ENCODE measurements at places on chromosomes 1 and 21.
A peak's percentile ranks its signal among the peaks of the same experiment; 100 is the strongest.

DNA sequence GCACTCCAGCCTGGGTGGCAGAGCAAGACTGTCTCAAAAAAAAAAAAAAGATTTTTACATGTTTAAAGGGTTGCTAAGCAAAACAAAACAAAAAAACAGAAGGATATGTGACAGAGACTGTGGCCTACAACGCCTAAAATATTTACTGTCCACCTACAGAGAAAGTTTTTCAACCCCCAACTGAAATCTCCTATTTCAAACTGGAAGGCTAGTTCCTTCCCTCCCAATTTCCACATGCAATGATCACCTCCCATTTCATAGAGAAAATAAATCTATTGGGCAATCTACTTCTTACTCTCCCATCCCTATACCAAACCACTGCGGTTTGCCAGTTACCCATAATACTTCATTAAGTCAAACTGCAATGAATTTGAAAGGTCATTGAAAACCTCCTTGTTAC lies 74.2 kb downstream of the ST3GAL3 start:
- no peak for ATAC-seq

- ATAC-seq: no peak
Observed at GRCh38 chr1:159835862-159836525, 9.3 kb downstream of the SLAMF8 start.

- ATAC-seq: no peak
Observed at GRCh38 chr1:227356620-227357146, 38.4 kb upstream of the CDC42BPA start.

- ATAC-seq: no peak
Observed at GRCh38 chr1:39255222-39255621, 50.7 kb downstream of the MACF1 start.

GRCh38 chr1:79197421-79197820 lies 190.9 kb upstream of the ADGRL4 start:
- no peak for ATAC-seq

DNA sequence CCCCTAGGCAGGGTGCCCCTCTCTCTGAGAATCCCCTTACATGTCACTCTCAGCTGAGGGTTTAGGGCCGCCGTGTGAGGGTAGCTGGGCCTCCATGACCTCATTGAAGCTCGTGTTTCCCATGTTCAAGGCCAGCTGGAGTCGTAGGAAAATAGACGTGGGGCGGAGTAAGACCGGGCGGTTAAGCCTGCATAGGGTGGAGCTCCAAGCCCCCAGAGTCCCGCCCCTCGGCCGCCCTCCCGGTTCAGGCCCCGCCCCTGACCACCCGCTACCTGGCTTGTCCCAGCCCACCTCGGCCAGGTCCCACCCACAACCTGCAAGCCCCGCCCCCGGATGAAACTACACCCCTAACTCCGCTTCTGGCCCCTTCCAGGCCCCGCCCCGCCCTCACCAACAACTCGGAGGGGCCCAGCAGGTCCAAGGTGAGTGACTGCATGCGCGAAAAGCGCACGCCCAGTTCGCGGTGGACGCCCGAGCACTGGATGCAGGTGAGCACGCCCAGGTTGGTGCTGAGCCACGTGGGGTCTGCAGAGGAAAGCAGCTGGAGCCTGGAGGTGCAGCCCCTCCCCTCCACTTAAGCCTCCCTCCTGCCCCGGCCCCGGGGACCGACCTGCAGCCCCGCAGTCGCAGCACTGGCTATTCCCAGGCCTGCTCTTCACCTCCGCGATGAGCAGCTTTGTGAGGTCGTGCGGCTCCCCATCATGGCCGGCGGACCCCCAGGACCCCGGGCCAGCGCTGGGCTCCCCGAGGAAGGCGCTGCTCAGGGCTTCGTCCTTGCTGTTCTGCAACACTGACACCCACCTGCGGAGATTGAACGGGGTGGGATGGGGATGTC lies 12.2 kb upstream of the TCEA3 start:
- ATAC-seq: no peak

GRCh38 chr1:208264469-208265121 lies 20.4 kb upstream of the PLXNA2 start:
- no peak for ATAC-seq

GRCh38 chr1:23149114-23149513 lies 19.5 kb downstream of the LUZP1 start:
- ATAC-seq: no peak

- no peak for ATAC-seq
Observed at GRCh38 chr1:44672254-44672955, 1.9 kb downstream of the TMEM53 start.

GRCh38 chr1:22285549-22286396 lies 142.9 kb upstream of the WNT4 start:
- no peak for ATAC-seq

- ATAC-seq: no peak
Observed at GRCh38 chr1:63920154-63921117, 146.6 kb downstream of the ROR1 start.

DNA sequence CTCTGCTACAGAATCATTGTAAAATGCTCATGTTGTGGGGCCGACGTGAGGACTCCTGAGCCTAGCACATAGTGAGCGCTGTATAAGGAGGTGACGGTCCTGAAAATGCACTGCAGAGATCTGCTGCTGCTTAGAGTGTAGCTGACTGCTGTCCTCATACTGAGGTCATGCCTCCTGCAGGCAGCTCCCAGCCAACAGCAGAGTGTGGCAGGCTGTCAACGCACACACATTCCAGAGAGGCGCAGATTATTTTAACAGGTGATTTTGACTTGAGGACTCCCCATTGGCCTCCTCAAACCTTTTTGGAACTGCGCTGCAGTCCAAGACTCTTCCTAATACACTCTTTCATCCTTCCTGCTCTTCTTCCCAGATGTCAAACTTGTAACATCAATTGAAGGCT lies 119.8 kb upstream of the KCNJ6 start:
- ATAC-seq: no peak

DNA sequence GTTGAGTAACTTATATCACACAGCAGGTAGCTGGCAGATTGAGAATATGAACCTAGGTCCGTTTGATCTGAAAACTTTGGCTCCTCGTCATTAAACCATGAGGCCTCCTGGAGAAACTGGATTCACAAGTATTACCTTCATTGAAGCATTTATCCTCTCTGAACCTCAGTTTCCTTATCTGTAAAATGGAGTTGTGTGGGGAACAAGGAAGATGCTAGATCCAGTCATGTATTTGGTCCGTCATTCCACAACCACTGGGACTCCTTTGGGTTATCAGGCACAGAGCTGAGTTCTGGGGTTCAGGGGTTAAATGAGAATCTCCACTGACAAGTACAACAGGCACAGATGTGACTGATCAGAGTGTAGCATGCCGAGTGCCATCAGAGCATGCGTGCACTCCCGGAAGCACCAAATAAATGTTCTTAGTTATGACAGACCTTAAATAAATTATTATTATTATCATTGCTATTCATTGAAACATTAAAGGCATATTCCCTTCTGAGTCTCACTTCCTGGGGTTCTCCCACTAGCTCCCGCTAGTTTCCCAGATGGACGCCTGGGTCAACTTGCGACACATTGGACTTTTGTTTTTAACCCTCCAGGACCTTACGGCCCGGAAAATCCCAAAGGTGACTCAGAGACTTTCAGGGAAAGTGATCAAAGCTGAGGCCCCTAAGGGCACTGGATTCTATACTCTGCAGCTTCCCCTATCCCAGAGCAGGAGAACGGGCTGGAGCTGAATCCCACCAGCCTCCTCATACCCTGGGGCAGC lies 130.6 kb downstream of the PLPP3 start:
- no peak for ATAC-seq

- no peak for ATAC-seq
Observed at GRCh38 chr1:247681288-247681897, 1.9 kb upstream of the OR13G1 start.

DNA sequence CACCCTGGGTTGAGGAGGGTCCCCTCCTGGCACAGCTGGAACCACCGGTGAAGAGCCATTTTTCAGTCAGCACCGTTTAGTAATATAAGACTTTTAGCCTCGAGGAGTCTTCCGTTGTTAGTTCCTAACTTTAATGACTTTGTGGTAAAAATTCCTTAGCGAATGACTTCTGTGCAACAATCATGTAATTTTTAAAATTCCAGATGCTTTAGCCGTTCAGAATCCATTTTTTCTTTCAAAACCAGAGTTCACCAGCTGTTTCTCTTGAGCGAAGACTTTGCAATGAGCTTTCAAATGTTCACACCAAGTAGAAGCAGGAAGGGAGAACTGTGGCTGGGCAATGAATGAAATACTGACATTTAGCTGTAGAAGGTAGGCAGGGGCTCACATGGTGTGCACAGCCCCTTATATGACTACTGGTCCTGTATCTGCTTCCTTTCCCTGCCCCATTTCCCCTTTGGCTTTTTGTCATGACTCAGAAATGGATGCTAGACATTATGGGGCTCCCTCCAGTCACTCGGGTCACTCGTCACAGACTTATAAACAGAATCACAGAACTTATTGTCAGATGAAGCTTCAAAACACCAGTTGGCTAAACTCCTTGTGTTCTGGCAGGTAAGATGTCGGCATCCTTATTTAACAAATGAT lies 4.1 kb downstream of the DISC1 start:
- no peak for ATAC-seq

- peak; percentile 73 for ATAC-seq
Observed at GRCh38 chr1:21324368-21325141, 34.3 kb upstream of the ECE1 start.

GRCh38 chr1:189180057-189180456 lies 1297.6 kb downstream of the BRINP3 start:
- ATAC-seq: no peak

DNA sequence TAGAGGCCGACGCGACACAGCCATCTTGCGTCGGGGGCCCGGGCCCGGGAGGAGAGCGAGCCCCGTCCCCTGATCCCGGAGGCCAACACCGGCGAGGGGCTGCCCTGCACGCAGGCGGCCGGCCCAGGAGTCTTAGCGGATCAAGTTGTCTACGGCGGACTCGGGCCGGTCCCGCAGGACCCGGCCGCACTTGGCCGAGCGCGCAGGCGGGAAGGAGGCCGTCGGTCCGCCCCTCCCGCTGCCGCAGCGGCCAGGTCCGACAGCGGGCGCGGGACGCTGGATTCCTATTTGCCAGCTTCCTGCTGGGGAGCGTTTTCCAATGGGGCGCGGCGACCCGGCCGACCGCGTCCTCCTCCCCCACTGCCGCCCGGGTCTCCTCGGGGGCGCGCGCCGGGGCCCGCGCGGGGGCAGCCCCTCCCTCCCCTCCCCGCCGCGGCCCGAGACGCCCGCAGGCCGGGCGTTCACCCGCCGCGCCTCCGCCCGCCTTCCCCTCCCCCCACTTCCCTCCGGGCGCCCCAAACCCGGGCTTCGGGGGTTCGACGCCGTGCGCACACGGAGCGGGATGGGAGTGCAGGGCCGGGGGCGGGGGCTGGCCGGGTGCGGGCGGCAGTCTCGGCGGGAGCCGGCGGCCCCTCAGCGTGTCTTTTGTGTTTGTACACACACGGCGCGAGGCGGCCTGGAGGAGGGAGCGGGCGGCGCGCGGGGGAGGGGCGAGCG lies 517 bp upstream of the H3-3A start:
- peak; percentile 25 for ATAC-seq

GRCh38 chr1:182786223-182786994 lies 3.2 kb upstream of the NPL start:
- ATAC-seq: no peak

DNA sequence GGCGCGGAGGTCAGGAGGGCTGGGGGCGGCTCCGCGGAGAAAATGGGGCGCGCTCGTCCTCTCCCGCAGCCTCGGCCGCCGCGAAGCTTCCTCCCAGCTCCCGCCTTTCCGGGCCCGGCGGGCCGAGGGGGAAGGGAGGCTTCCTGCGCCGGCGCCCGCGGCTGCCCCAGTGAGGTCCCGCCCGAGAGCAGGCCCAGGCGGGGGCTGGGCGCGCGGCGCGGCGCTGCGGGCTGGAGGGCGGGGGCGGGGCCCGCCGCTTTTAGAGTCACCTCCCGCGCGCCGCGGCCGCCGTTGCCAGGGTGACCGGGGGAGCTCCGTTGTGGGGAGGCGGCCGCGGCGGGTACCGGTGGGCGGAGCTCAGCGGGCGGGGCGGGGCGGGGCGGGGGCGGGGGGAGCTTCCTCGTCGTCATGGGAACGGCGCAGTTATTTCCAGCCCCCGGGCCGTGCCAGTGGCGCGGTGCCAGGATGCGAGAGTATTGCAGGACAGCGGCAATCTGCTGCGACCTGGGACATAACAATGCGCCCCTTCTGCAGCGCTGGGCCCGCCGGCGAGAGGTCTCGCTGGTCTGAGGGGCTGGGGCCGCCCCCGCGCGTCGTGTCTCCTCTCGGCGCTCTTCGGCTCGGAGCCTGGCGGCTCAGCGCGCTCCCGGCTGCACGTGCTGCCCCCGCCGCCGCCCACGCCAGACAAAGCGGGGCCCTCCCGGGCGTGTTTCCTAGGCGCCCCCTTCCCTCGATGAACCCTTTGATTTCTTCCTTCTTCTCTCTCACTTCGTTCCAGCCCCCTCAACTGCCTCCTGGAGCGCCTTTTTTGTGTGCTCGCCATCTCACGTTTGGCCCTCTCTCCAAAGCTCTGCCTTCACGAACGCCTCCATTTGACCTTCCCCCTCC lies 16.9 kb downstream of the IER5 start:
- ATAC-seq: peak; percentile 90

- no peak for ATAC-seq
Observed at GRCh38 chr1:45802343-45803298, 791 bp upstream of the MAST2 start.

GRCh38 chr1:234725177-234726132 lies 115.5 kb upstream of the IRF2BP2 start:
- peak; percentile 26 for ATAC-seq

- ATAC-seq: peak; percentile 86
Observed at GRCh38 chr1:234488054-234489006, 9.4 kb upstream of the TARBP1 start.
